Stimulated activated CD4-positive, alpha-beta T cell treated with anti-CD3 and anti-CD28 coated beads, Interleukin-1b, Interleukin-23, amount 100 ng/mL, for 1 hour (primary cell): ENCODE measurements at places on chromosomes 1 and 21.

DNA sequence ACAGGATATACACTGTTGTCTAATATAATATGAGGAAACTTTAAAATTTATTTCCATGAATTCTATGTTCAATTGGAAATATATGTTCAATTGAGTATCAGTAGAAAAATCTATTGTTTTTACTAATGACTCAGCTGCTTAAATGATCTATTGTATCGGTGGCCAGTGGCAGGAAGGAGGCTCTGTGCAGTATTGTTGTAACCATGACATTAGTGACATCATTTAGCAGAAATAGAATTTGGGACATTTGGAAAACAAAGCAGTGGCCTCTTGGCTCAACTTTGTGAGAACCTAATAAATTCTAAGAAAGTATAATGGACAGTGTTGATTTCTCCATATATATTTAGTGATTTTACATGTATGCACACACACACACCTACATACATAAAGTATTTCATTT is 257.4 kb downstream of the PDE4B start:
- DNase-seq = no peak

DNA sequence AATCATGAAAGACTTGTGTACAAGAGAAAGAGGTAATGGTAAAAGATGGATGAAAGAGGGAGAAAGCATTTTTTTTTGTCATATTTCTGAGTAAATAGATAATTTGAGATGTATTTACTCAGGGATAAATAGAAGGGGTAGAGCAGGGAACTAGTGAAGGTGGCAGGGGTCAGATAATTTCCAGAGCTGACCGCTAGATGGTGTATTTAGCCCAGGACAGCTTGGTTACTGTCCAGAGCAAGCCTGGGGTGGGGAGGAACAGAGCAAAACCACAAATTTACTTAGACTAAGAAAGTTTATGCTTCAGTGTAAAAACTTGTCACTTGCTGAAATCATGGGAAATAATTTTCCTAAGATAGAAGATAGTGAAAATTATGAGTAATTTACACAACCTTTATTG is 91.5 kb downstream of the XCL2 start:
- DNase-seq = no peak

- DNase-seq = no peak
Observed at GRCh38 chr21:14533499-14534428, 12.4 kb downstream of the SAMSN1 start.

GRCh38 chr21:34946385-34946840 is 102.7 kb downstream of the RUNX1 start:
- DNase-seq = no peak

GRCh38 chr21:27838573-27838972 is 871.7 kb upstream of the ADAMTS5 start:
- no peak for DNase-seq

DNA sequence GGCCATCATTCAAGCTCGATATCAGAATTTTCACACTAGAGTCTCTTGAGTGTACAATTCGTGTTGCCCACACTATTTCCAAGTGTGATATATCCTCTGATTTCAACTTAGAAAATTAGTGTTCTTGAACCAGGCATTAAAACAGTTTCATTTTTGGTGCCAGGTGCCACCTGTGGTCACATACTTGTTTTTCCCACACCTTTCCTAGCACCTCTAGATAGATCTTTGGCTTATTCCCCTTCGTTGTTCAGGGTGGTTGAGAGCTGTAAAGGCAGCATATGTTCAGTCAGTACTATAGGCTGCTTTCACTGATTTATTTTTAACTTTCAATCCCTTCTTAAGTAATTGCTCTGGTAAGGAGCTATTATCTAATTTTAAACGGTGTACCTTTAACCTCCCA is 131.1 kb downstream of the NEK7 start:
- DNase-seq = no peak

GRCh38 chr21:41653954-41654491 is 112.8 kb downstream of the RIPK4 start:
- no peak for DNase-seq

GRCh38 chr1:177786176-177786745 is 183.6 kb downstream of the SEC16B start:
- no peak for DNase-seq

DNA sequence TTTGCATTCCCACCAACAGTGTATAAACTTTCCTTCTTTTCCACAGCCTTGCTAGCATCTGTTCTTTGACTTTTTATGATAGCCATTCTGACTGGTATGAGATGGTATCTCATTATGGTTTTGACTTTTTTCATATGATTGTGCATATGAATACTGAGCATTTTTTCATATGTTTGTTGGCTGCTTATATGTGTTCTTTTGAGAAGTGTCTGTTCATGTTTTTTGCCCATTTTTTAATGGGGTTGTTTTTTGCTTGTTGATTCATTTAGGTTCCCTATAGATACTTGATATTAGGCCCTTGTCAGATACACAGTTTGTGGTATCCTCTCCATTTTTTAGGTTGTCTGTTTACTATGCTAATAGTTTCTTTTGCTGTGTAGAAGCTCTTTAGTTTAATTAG is 185.8 kb upstream of the SPAG17 start:
- DNase-seq = no peak

- no peak for DNase-seq
Observed at GRCh38 chr1:23343221-23344110, 618 bp downstream of the HNRNPR start.

DNA sequence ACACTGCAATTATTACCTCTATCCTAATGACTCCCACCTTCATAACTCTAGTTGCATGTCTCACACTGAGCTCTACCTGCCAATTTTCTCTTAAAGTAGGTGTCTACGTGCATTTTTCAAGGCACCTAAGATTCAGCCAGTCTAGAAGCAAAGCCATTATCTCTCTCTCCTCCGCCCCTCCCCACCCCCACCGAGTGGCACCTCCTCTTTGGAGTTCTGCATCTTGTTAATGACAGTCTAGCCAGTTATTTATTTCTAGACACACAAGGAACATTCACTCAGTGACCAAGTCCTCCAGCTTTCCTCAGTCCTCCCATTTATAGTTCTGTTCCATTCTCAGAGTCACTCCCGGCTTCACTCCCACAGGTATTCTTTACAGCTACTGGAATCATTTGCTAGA is 47.6 kb downstream of the ASTN1 start:
- DNase-seq = no peak

- DNase-seq = no peak
Observed at GRCh38 chr21:38312822-38313221, 56.0 kb downstream of the KCNJ15 start.

DNA sequence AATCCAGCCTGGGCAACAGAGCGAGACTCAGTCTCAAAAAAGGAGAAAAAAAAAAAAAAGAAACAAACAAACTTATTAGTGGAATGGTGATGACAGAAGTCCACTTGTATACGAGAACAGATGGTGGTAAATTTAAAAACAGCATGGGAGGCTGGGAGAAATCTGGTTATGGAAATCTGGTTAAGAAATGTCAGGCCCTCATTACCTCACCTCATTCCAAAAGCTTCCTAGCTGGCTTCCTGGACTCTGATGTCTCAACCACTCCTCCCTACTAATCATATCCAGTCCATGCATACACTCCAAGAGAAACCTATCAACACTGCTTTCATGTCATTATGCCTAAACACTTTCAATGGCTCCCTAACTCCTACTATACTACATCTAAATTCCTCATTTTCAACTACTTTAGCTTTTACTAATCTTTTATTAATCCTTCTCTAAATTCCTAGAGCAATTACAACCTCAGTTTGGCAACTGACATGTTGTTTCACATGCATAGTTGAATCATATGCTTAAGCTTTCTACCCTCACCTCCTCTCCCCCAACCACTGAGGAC is 52.9 kb downstream of the FOXJ3 start:
- no peak for DNase-seq

GRCh38 chr21:42251654-42252324 is 32.8 kb downstream of the ABCG1 start:
- DNase-seq = no peak

DNA sequence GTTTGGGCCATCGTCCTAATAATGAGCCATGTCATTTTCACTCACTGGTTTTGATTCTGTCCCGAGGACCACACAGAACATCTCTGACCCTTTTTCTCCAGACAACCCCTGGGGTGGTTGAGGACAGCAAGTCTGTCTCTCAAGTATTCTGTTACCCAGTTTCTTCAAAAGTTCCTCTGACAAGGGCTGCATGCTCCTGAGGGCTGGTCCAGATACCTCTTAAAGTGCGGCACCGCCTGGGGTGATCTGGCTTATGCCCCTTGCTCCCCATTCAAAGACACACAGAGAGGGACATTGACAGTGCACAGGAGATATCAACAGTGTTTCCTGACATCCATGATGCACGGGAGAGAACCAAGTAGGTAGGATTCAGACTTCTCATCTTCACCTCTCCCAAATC is 132.9 kb upstream of the EDN2 start:
- DNase-seq = no peak

- no peak for DNase-seq
Observed at GRCh38 chr1:196611873-196612272, 3.6 kb upstream of the KCNT2 start.

GRCh38 chr1:20729990-20730689 is 2.4 kb downstream of the SH2D5 start:
- DNase-seq = no peak

DNA sequence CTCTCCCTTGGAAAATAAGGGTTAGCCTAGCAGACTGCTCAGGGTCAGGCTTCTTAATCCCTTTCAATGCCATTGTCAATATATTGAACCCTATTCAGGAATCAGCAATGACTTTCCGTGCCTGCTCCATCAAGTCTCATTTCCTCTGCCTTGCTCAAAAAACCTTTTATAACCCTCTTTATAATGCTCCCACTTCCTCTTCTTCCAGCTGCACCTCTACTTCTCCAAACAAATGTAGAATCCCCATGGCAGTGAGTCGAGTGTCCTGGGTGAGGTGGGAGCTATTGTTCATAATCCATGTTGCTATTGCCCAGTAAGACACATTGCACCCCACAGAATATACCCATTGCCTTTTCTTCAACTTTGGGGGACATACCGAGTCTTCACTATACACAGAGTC is 58.6 kb downstream of the OLIG1 start:
- DNase-seq = no peak

- DNase-seq = no peak
Observed at GRCh38 chr1:26094677-26095383, 16.8 kb upstream of the PDIK1L start.

DNA sequence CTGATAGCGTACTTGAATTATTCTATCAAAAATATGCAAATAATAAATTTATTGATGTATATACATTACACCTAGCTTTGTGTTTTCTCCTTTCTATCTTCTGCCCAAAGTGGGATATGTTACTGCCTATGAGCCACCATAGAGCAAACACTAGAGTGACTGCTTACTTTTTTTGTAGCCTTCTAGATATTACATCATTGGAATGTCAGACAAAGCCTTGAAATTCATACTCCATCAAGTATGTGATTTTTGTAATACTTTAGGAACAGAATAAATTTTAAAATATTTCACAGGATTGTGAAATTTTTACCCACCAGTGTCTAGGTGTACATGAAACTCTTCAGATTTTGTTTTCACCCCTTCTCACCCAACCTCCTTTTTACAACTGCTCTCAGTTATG is 787.6 kb downstream of the USP25 start:
- no peak for DNase-seq

DNA sequence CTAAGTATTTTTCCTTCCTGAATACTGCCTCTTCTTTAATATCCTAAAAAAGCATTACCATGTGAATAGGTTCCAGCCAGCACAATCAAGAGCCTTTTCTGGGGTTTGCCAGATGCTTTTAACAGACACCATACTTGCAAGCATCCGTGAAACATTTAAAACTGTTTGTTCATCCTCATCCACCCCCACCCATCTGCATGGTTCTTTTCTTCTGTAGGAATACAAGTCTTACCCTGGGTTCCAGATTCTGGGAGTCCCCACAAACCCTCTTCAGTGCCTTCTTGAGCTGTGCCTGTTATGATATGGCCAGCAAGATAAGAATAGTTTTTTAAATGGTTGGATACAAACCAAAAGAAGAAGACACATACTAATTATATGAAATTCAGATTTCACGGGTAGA is 354.9 kb upstream of the PLXNA2 start:
- no peak for DNase-seq

DNA sequence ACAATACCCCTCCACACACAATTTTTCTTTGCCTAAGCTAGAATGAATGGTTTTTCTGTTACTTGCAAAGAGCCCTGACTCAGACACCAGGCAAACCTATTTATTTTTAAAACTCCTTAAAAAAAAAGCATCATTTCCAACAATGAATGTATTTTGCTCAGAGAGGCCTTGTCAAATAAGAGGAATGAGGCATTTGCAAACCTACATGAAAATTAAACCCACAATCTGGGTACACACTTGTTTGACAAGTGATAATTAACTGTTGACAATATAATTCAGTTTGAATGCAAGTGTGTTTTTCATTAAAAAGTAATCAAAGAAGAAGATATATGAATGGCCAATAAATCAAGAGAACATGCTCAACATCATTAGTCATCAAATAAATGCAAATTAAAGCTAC is 339.5 kb downstream of the PTPRU start:
- DNase-seq = no peak

GRCh38 chr1:77899647-77900320 is 11.4 kb downstream of the NEXN start:
- DNase-seq = no peak

DNA sequence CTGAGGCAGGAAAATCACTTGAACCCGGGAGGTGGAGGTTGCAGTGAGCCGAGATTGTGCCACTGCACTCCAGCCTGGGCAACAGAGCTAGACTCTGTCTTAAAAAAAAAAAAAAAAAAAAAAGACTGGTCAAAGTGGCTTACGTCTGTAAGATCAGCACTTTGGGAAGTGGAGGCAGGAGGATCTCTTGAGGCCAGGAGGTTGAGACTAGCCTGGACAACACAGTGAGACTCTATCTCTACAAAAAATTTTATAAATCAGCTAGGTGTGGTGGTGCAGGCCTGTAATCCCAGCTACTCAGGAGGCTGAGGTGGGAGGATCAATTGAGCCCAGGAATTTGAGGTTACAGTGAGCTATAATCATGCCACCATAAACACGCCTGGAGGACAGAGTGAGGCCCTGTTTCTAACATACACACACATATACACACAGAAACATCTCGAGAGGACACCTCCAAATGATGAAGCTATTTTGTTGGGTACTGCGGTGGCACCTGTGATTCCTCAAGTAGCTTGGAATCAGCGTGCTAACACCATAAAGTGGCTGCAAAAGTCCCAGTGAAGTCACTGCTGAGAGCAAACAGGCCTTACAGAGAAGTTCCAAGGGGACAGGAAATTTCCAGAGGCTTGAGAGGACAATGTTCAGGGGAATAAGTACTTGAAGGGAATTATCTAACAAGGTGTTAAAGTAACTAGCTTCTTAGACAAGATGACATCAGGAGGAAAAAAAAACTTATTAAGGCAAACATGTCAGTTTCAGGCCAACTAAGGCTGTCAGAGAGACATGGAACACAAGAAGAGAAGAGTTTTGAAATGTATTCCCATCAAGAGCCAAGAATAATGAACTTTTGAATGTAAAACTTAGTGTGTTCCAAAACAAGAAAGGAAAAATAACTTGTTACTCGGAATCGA is 1.3 kb downstream of the NADK start:
- DNase-seq = no peak

DNA sequence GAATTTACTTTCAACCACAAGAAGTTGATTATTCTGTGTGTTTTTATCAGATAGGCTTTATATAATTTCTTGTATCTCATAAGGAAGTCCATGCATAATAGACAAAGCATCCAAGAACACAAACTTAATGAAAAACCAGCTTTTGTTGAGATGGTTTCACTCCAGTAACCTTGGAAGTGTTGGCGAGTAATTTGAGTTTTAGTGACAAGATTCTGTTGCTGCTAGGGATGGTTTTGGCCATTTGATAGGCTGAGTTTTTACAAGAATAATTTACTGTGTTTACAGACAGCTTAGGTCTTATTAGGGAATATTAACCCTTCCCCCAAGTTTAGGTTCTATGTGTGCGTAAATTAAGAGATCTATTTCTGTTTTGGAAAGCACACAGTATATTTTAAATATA is 513.6 kb downstream of the USP25 start:
- no peak for DNase-seq
